Mucosa of descending colon (tissue), 3 donors: ENCODE measurements at places on chromosomes 4 and X. TPM values are rescaled to one million over a fixed set of nuclear protein-coding genes. Genes with fewer than 3 reads are reported as not detected.

DNA sequence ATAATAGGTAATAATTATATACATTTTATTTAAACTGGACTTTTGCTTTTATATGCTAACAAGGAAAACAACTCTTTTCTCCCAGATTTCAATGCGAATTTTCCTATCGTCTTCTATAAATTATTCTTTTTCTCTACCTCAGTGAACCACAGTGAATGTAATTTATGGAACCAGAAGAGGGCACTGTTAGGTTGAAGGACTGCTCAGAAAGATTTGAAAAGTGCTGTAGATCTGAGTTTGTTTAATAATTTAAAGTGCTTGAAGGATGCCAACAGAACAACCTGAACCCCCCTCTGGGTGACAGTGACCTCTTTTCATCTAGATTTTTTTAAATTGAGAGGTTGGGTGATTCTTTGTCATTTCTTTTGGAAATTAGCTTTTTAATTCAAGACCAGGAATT is 54.9 kb downstream of the PHOX2B start:
- no peak for DNase-seq

DNA sequence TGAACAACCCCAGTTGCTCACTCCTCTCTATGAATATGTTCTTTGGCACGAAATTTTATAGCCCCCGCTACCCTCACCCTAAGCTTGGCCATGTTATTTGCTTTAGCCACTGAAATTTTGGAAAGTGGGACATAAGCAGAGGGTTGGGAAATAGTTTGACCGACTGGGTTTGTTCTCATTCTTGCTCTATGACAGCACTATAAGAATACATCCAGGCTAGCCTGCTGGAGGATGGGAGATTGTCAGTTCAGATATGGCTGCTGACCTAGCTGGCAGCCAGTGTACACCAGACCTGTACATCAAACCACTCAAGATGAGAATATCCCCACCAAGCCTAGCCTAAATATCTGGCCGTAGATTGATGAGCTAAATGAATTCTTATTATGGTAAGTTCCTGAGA is 298.1 kb downstream of the PDGFC start:
- DNase-seq, result no peak

DNA sequence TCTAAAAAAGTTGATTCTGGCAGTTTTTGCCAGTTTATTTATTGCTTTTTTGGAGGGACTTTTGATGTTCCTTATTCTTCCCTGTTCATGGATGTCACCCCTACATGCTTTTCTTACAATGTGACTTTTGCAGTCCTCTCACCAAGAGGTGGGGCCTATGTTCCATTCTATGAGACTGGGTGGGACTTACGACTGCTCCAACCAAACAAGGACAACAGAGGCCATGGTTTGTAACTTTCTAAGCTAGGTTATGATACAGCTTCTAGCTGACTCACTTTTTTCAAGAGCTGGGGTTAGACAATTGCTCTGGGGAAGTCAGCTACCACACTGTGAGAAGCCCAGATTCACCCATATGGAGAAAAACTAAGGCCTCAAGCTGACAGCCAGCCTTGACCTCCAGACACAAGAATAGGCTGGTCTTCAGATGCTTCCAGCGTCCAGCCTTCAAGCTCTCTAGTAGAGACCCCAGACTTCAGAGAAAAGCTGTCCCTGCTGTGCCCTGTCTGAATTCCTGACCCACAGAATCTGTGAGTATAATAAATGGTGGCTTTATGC is 39.5 kb downstream of the ENOPH1 start:
- DNase-seq, result no peak

CYSLTR1 gene
- total RNA-seq, result 1.2 TPM
